Spleen (tissue), 13 donors: ENCODE measurements at places on chromosomes 6 and 20. TPM values are rescaled to one million over a fixed set of nuclear protein-coding genes. Genes with fewer than 3 reads are reported as not detected.

- DNase-seq, result no peak
Measured at GRCh38 chr6:1321738-1322137, 9.8 kb downstream of the FOXQ1 start.

The LY6G6C gene
- total RNA-seq, result not detected

DNA sequence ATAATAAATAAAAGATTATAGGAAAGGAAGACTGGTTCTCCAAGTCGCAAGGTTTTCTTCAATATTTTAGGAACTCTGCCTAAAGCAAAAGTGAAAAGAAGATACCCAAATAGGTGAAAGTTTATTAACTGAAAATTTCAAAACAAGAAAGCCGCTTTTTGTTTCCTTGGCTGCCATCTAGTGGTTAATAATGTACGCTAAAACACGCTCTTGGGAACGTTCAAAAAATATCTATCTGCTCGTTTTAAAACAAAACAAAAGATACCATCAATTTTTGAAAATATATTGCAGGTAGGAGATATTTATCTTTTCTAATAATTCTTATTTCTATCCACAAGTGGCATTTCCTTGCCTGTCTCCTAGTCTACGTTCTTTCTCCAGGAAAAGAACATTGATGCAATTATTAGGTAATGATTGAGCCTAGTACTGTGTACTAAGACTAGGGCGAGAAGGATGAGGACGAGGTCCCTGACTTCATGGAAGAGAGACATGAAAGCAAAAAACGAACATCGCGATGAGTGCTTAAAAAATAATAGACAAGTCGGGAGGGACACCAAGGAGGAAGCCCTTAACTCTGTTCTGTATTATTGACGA lies 97.2 kb downstream of the SPTLC3 start:
- DNase-seq, result no peak

DNA sequence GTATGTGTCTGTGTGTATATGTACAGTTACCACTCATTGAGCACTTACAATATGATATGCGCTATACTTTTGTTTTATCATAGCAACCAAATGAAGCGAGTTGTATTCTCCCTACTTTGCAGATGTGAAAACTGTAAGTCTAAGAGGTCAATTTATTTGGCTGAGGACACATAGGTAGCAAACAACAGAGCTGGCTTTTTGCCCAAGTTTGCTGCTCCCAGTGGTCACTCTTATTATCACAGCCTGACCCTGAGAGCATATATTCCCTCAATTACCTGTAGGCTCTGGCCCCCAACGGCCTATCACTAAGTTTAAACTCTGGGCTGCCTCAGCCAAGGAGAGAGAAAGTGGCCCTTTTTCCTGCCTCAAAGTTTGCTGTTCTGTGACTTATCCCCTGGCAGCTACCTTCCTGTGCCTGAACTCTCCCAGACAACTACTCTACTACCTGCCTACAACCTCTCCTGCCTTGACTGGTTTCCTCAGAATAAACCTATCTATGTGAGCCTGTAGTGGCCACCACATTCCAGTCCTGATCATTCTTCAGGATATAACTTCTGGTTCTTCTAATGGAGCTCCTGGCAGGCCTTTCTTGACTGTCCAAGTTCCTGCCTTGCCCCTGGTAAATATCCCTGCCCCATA lies 221.8 kb downstream of the FRK start:
- DNase-seq, result no peak

DNA sequence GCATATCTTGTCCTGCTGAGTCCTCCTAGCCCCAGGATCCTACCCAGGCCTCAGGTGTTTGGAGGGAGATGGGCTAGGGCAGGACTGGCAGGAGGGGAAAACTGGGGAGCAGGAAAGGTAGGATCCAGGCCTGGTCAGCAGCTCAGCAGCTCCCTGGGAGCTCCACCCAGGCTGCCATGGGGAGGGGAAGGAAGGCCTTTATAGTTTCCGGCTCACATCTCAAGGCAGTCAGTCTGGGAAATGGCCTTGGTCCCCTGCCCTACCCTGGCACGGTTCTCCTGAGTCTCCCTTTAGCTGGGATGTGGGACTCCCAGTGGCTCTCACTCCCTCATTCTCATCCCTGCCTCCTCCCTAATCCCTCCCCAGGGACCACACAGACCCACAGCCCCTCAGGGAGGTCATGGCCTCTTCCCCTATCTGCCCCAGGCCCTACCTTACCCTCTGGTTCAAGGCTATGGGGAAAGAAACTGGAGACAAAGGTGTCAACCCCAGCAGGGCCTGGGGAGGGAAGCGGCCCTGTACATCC lies 1.6 kb downstream of the SLC44A4 start:
- no peak for DNase-seq

- no peak for DNase-seq
Measured at GRCh38 chr20:62659488-62660239, 17.4 kb downstream of the SLCO4A1 start.
